Activated naive CD4-positive, alpha-beta T cell treated with anti-CD3 and anti-CD28 coated beads, Interleukin-2, amount 50 U/mL, for 72 hours (primary cell): ENCODE measurements at places on chromosomes 3 and 15.

- DNase-seq, result no peak
Measured at GRCh38 chr3:167972502-167972901, 123.2 kb downstream of the GOLIM4 start.

GRCh38 chr3:42652611-42653302 lies 740 bp upstream of the ZBTB47 start:
- DNase-seq, result no peak

DNA sequence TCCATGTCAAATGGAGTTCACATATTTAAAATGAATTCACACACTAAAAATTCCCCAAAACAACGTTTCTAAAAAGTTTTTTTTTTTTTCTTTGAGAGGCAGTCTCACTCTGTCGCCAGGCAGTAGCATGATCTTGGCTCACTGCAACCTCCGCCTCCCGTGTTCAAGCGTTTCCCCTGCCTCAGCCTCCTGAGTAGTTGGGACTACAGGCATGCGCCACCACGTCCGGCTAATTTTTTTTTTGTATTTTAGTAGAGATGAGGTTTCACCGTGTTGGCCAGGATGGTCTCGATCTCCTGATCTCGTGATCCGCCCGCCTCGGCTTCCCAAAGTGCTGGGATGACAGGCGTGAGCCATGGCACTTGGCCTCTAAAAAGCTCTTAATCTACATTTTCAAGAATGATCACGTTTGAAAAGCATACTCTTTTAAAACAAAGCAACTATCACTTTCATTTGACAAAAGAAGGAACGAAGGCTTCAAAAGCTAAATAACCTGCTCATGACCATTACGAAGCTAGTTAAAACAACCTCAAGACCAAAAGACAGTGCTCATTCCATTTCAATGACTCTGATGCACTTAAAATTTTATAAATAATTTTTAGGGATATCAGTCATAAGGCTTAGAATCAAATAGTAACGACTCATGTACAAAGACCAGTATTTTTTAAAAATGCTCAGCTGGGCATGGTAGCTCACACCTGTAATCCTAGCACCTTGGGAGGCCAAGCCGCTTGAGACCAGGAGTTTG lies 5.5 kb downstream of the UBE3A start:
- no peak for DNase-seq

DNA sequence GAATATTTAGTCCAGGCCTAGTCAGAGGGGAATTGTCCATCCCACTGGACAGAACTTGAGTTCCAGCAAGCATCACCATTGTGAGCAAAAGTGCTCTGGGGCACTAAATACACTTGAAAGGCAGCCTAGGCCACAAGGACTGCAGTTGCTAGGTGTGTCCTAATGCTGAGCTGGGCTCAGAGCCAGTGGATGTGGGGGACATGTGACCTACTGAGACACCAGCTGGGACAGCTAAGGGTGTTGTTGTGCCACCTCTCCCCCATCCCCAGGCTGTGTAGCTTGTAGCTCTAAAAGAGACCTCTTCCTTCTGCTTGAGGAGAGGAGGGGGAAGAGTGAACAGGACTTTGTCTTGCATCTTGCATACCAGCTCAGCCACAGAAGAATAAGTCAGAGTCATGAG lies 120.9 kb downstream of the DTWD1 start:
- DNase-seq, result no peak

GRCh38 chr3:185311991-185312390 lies 50.9 kb upstream of the MAP3K13 start:
- no peak for DNase-seq

DNA sequence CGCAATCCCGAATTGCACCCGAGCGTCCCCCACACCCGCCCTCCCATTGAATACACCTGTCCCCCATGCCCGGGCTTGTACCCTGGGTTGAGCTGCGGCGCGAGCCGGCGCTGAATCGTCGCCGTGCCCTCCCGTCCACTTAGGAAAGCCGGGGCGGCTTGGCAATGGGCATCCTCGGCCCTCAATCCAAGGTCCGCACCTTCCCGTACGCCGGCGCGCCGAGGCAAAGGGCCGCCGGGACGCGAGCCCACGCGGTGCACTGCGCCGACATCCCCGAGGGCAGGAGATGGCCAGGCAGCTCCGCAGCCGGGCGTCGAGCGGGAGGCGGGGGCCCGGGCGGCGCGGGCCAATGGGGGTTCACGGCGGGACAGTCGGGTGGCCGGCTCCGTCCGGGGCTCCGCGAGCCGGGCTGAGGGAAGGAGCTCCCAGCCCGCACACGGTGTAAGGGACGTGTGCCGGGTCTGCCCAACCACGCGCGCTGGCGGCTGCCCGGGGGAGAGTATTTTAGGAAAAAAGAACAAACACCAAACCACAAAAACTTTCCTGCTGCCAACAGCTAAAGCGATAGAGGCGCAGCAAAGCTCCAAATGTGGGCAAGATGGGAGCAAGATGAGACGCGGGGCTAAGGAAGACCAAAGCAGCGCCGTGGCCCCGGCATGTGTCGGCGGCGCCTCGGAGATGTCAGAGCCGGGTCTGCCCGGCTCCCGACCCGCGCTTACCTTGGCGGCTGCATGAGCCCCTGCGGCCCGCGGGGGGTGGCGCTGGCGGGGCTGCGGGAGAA lies 621 bp downstream of the RGMA start:
- DNase-seq, result no peak

GRCh38 chr15:80929225-80929624 lies 60.4 kb downstream of the MESD start:
- DNase-seq, result no peak

- no peak for DNase-seq
Measured at GRCh38 chr15:70923311-70924080, 30.9 kb downstream of the LRRC49 start.

DNA sequence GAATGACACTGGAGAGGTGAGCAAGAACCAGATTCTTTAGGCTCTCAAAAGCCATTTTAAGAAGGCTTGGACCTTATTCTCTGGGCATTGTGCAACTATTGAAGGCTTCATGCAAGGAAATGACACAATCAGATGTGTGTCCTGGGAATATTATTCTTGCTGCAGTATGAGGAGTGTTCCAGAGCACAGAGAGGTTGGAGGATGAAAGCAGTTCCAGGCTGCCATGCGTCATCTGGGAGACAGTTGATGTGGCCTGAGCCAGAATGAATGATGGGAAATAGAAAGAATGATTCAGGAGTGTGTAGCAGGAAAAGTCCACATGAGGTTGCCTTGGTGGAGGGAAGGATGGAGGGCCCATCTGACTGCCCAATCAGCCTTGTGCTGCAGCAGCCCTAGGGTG lies 123.1 kb downstream of the CHCHD6 start:
- DNase-seq, result no peak

DNA sequence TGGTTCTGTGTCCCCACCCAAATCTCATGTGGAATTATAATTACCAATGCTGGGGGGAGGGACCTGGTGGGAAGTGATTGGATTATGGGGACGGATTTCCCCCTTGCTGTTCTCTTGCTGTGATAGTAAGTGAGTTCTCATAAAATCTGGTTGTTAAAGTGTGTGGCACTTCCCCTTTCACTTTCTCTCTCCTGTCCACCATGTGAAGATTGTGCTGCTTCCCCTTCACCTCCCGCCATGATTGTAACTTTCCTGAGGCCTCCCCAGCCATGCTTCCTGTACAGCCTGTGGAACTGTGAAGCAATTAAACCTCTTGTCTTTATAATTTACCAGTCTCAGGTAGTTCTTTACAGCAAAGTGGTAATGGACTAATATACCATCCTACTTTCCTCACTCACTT lies 289.6 kb downstream of the EFHB start:
- no peak for DNase-seq

- no peak for DNase-seq
Measured at GRCh38 chr3:14565868-14566588, 25.9 kb upstream of the GRIP2 start.

GRCh38 chr3:71671216-71671845 lies 53.9 kb downstream of the EIF4E3 start:
- DNase-seq, result no peak

DNA sequence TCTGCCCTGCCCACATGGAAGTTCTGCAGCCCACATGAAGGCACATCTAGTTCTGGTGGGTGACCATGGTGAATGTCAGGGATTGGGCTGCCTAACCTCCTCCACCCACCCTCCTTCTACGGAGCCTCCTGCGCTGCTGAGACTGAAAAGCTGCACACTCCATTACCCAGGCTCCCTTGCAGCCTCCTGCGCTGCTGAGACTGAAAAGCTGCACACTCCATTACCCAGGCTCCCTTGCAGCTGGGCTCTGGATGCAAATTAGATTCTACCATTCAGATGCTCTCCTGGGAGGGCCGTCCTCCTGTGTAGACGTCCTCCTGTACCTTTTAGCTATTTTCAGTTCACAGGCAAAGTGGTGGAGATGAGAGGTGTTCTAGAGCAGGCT lies 32.1 kb downstream of the POMGNT2 start:
- no peak for DNase-seq

DNA sequence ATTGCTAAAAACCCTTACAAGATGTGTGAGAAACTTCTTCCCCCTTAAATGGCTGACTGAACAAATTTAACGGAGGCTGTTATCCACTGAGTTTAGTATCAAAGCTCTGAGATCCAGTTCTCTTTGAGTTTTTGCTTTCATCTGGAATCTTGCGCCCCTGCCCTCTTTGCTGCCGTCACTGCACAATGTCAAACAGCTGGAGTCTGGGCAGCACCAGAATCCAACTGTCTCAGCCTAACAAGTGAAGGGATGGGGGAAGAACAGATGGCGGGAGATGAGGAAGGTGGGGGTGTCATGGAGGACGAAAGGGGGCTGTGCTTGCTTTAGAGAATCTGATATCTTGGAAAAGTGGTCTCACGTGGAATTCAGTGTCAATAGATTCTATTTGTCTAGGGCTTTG lies 7.0 kb upstream of the BOC start:
- no peak for DNase-seq

DNA sequence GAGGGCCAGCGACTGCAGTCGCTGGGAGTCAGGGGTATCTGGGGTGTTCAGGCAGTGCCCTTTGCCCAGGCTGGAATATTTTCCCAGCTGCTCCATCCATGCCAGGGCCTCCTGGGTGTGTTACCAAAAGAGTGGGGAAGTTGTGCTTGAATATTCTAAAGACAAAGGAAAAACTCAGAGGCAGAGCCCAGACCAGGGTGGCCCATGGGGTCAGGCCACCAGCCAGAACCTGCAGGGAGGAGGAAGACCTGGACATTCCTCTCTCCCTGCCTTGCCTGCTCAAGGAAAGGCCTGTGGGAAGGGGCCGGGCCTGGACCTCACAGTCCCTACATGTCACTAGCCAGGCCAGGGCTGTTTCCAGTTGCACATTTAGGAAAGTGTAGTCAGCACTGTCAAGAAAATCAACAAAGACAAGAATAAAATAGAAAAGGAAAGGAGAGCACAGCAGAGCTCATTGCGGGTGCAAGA lies 16.0 kb upstream of the KLF15 start:
- DNase-seq, result no peak
